M059J (cell line): ENCODE measurements at places on chromosomes 1 and 21. TPM values are rescaled to one million over a fixed set of nuclear protein-coding genes. Genes with fewer than 3 reads are reported as not detected.

DNA sequence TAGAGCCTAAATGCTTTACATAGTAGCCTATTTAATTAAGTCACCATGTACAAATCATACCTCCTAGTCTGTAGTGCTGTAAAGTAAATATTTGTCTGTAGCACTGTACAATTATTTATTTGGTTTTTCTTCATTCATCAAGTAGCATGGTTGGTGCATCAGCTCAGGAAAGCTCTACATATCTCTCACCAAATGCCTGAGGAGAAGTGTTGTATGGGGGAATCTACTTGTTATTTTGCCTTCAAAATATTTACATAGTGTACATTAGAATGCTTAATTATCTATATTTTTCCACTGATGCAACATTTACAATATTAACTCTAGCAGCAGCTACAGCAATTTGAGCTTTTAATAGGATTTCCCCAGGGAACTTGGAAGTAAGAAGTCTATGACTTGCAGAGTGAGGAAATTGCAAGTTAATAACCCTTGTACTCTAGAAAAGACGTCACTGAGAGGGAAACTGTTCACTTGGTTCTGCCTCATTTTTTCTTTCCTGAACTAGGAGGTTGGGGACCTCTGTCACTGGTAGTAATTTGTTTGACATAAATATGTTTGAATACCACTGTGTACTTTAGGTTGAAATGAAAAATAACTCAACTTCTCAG is 207.4 kb downstream of the PDE4B start:
- DNase-seq: no peak

Gene SLC9A1
- 10.0 and 24.1 TPM in 2 replicates for total RNA-seq

- no peak for DNase-seq
Observed at GRCh38 chr1:217983051-217983375, 302.1 kb upstream of the RRP15 start.

Gene TRAF3IP3
- total RNA-seq: not detected in 2 replicates

Gene UBE2U
- total RNA-seq: not detected in 2 replicates

DNA sequence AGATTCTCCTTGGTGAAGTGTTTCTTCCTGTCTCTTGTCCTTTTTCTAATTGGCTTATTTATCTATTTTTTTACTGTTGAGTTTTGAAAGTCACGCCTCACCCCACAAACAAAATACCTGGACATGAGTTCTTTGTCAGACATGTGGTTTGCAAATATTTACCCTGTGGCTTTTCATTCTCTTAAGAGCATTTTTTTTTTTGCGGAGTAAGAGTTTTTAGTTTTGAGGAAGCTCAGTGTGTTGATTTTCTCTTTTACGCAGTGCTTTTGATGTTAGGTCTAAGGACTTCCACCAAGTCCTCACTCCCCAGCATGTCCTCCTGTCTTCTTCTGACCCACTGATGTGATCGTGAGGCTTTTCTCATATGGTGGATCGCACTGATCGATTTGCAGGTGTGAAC is 7.6 kb downstream of the DFFB start:
- no peak for DNase-seq

DNA sequence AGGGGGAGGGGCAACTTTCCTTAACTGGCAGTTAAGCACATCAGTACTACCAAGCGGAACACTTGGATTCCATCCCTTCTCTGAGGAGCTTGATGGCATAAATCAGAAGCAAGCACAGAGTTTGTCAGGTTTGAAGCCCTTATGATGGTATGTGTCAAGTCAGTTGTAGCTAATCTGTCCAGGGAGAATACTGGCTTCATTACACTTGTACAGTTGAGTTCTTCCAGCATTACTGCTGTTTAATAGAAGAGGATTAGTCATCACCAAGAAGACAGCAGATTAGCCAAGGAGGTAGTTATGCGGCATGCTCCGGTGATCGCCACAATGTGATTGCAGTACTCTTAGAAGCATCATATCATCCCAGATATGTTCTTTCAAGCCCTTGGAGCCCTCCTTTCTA is 2.1 kb upstream of the TDRD5 start:
- no peak for DNase-seq

- DNase-seq: no peak
Observed at GRCh38 chr1:60359431-60359830, 285.9 kb upstream of the C1orf87 start.

DNA sequence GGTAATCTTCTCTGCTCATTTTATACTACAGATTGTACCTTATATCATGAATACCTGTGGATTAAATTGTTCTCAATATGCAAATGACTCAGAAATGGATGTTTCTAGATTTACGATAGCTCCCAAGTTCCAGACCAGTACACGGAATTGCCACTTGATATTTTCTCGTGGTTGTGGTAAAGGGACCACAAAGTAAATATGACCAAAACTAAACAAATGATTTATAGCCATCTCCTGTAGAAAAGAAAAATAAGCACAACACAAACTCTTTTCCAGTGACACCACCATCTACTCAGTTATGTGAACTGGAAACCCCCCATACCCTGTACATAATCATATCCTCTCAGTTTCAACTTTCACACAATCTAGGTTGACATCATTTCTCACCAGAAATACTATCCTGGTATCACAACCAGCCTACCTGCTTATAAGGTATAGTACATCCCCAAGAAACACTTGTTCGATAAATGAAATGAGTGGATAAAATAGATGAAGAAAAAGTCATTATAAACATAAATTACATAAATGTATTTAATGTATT is 172.3 kb downstream of the ADGRL4 start:
- peak; percentile 80 for DNase-seq

DNA sequence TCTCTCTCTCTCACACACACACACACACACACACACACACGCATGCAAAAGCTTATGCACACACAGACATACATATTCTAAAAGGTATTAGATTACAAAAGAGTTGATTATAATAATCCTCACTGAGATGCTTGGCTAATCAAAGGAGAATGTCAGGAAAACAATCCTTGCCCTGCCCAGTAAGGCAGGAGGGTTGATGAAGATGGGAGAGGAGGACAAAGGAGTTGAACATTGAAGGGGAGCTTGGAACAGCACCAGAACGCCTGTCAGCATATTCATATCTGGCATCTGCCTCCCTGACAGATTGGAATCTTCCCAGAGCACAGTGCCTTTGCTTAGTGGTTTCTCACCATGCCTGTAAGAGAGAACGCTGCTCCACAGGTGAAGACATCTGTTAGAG is 68.6 kb upstream of the PALMD start:
- no peak for DNase-seq

DNA sequence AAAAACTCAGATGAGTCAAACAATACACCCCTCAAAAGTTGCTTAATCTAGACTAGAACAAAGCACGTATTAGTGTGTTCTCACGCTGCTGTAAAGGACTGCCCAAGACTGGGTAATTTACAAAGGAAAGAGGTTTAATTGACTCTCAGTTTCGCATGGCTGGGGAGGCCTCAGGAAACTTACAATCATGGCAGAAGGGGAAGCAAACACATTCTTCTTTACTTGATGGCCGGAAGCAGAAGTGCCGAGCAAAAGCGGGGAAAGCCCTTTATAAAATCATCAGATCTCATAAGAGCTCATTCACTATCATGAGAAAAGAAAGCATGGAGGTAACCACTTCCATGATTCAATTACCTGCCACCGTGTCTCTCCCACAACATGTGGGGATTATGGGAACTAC is 10.1 kb downstream of the JAM2 start:
- DNase-seq: no peak

DNA sequence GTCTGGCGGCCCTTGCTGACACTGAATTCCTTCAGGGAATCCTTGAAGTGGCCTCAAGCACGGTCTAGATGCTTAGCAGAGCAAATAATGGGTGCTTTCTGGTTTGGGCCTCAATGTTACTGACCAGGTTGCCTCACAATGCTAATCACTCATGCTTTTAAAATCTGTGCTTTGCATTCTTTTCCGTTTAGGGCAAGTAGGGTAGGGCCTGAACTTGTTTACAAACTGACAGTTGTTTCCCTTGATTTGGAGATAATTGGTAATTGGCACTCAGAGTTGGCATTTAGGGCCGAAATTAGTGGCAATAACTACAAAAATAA is 1.4 kb downstream of the VPS13D start:
- DNase-seq: no peak

DNA sequence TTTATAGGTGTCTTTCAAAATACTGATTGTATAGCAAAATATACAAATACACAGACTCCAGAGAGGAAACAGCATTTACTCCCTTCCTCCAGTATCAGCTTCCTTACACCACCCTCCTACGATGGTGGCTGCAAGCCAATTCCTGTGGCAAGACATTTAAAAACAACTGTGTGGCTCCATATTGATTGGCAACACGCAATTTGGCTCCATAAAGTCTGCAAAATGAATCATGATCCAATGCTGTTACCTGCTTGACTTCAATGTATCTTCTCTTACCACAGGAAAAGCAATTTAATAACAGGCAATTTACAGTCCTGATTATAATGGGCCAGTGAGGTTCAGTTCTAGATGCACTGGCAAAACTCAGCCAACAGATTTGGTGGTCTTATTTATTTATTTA is 19.7 kb upstream of the ATP6V1G3 start:
- peak; percentile 75 for DNase-seq

GRCh38 chr1:117665556-117666270 is 59.9 kb downstream of the TENT5C start:
- DNase-seq: no peak

Gene ARHGEF11
- 17.1 and 19.2 TPM in 2 replicates for total RNA-seq

Gene TRAPPC10
- total RNA-seq: 18.4 and 33.1 TPM in 2 replicates

DNA sequence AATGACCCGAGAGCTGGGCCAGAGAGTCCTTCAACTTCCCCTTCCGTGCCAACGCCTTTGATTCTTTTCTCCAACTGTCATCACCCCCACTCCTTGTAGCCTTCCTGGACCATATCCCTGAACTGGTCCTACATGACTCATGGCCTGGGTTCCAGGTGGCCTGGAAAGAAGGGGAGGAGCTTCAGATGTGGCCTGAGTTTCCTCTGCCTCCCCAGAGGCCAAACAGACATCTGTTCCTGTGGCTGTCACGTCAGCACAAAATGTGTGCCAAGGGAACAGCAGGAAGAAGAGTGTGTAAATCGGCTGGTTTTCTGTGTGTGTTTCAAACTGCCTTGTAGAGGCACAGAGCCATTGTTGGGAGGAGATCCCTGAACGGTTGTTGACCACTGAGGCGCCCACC is 24.9 kb upstream of the KIRREL1 start:
- peak; percentile 95 for DNase-seq

DNA sequence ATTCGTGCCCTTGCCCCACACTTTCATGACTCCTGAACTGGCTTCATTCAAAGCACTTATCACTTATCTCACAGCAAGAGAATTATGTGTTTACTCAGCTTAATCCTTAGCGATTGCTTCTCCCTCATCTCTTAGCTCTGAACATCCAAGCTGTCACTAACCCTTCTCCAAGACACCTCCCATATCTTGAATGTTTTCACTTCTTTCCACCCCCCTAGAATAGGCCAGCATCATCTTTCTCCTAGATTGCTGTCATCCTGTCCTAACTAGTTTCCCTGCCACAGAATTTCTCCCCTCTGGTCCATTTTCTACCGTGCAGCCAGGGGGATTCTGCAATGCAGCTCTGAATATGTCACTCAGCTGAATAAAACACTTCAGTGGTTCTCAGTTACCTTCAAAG is 68.6 kb upstream of the SPATA6 start:
- no peak for DNase-seq

Gene AVPR1B
- total RNA-seq: not detected in 2 replicates

Gene KRTAP12-1
- total RNA-seq: not detected in 2 replicates

GRCh38 chr1:10908266-10908665 is 104.2 kb upstream of the TARDBP start:
- no peak for DNase-seq

DNA sequence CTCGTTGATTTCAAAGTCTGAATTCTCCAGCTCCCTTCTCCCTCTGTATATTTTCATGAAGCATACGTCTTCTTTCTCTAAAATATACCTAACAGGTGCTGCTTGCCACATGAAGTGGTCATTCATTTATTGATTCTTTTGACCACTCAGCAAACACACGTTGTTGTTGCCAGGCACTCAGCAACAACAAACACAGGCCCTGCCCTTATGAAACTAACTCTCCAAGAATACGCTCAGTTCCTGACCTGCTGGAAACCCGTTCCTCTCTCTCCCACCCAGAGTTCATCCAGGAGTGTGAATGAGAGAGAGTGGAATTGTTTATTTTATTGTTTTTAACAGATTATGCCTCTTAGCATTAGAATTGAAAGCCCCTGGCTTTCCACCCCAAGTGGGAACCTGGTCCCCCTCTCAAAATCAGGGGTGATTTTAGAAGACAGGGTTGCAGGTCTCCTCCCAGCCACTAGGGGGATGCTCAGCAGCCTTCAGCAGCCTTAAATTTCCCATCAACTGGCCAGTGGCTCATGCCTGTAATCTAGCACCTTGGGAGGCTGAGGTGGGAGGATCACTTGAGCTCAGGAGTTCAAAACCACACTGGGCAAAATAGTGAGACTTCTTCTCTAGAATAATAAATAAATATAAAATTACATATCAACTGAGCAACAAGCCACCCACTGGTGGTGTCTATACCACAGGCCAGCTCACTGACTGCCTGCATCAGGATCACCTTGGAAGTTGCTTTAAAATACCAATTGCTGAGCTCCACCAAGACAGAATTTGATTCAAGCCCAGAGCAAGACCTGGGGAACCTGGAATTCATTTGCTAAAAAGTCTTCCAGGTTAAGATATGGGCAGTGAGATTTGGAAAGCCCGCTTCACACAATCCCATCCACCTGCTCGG is 181.0 kb upstream of the KLHDC7A start:
- DNase-seq: peak; percentile 16

DNA sequence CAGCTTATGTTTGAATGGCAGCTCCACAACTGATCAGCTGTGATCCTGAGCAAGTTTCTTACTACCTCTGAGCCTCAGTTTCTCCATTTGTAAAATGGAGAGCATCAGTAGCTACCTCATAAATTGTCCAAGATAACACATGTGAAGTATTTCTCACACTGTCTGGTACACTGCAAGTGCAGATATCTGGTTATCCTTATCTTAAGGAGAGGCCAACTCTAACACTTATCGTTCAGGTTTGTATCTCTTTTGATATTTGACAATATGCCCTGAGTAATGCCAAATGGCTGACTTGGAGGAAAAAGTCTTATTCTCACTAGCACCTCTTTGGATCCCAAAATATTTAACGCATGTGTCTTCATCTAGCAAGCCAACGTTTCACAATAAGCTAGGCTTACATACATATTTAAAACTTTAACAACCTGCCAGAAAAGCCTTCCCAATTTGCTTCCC is 2.7 kb downstream of the CSRP1 start:
- DNase-seq: no peak

- peak; percentile 42 for DNase-seq
Observed at GRCh38 chr21:29645666-29646553, 293.9 kb downstream of the GRIK1 start.

Gene NEXN
- 6.0 and 10.4 TPM in 2 replicates for total RNA-seq

DNA sequence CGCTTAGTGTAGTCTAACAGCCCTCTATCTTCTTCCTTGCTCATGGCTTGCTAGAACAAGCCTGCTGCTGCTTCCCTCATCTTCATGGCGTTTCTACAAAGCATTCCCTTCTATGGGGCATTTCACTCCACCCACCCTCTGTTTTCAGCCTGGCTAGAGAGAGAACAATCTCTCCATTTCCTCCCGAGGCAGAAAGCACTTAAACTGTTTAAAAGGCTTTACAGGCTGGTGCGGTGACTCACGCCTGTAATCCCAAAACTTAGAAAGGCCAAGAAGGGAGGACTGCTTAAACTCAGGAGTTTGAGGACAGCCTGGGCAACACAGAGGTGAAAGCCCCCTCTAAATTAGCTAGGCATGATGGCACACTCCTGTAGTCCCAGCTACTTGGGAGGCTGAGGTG is 17.8 kb downstream of the ORC1 start:
- no peak for DNase-seq
